ENCODE measurements at places on chromosomes 3 and 15.

- no peak for DNase-seq
Measured at GRCh38 chr3:38455639-38456430, 2.1 kb downstream of the ACVR2B start.

DNA sequence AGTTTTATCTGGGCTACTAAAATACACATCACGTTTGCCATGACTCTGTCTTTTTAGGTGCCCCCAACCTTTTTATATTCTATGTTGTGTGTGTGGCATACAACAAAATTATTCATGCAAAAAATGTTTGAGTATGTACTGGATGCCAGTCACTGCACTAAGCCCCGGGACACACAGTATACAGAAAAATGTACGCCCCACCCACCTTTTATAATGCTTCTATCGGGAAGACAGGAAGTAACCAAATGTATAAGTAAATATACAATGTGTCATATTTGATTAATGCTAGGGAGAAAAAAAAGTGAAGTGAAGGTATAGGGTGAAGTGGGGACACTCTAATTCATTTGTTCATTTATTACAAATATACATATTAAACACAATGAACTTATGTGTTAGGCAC lies 503.4 kb upstream of the MDFIC2 start:
- DNase-seq: no peak

- no peak for DNase-seq
Measured at GRCh38 chr3:126321490-126321889, 35.7 kb downstream of the KLF15 start.

- DNase-seq: no peak
Measured at GRCh38 chr3:65964838-65965237, 73.9 kb downstream of the MAGI1 start.

GRCh38 chr3:25573386-25574171 lies 91.1 kb downstream of the TOP2B start:
- no peak for DNase-seq

DNA sequence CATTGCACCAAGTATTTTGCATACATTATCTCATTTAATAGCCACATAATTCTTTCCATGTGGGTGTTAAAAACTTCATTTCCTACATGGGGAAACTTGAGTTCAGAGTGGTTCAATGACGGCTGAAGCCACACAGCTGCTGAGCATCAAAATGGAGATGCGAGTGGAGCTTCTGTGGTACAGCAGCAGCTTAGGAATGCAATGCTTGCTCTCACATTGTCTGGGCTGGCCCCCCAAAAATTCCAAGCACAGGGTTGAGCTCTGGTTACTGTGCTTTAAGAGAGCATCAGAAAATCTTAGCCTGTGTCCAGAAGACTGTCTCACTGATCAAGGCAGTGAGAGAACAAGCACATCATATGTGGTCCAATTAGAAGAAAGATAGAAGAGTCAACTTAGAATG lies 57.4 kb upstream of the GADL1 start:
- DNase-seq: no peak

DNA sequence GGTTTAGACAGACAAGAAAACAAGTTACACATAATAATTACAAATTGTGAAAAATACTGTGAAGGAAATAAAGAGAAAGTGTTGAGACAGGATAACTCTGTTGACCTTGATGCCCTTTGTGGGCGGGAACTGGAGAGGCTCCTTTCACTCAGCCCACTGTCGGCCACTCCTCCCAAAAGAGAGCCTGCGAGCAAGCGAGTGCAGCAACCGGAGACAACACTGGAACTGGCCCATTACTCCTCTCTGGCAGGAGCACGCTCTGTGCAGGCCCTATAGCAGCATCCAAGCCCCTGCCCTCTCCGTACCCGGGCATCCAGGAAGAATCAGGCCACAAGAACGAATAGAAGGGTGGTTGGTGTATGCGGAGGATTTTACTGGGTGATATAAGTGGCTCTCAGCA lies 16.2 kb upstream of the DUT start:
- DNase-seq: no peak

- no peak for DNase-seq
Measured at GRCh38 chr3:81531263-81531662, 230.2 kb downstream of the GBE1 start.

GRCh38 chr3:8095724-8096123 lies 405.9 kb upstream of the LMCD1 start:
- DNase-seq: no peak

DNA sequence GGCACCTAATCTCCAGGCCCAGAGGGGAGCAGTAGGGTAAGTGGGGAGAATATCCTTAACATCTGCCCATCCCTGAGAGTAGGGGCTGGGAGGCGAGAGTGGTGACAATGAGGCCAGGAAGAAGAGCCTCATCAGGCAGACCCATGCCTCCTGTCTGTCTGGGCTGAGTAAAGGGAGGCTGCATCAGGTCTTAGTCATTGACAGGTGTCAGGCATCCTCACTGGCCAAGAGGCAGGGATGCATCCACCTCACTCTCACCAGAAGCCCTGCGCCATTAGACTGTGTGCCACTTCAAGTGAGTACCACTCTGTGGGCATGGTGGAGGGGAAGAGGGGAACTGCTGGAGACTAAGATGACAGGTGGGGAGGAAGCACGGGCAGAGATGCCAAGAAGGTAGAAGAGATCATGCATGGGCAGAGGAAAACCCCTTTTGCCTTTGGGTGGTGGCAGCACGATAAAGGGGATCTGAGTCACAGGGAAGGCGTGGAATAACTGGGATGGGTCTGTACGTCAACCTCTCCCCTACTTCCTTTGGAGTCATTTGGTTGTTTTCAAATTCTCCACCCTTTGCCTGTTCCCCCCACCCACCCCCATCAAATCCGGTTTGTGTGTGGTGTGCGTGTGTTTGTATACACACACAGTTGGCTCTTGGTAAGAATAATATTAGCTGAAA lies 14.1 kb downstream of the ANAPC13 start:
- no peak for DNase-seq

DNA sequence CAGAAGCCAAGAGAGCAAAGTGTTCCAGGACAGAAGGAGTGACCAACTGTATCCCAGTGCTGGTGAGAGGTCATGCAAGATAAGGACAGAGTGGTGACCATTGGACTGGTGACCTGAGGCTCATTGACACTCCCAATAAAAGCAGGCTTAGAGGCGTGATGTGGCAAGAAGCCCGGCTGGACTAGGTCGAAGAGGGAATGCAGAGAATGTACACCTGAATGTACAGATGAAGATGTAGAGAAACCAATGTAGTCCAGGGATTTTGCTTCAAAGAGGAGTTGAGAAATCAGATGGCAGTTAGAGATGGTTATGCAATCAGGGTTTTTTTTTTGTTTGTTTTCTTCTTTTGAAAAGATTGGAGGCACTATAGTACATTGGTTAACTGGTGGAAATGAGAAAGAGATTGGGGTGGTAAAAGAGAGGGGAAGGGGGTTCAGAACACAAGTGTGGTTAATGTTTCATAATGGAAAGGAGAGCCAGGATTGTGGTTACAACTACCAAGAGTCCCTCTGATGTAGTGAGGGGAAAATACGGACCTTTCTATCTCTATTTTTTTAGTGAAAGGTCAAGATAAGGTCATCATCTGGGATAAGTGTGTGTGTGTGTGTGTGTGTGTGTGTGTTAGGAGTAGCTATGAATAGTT lies 23.3 kb downstream of the ST3GAL6 start:
- DNase-seq: no peak

DNA sequence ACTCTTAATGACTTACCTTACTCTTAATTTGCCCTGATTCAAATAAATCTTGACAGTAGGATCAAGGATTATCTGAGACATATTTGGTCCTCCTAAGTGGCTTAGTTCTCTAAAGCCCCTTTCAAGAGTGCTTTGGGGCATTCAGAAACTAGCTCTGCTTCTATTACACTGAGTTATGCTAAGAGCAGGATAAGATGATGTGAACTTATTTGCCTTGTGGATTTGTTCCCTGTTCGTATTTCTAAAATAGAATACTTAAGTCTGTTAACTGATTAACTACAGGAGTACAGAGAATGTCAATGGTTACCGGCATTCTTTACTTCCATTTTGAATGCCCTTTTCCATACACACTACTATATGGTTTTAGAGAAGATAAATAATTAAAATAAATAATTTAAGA lies 14.8 kb upstream of the FRMD4B start:
- DNase-seq: no peak

GRCh38 chr3:38763569-38763968 lies 52.4 kb downstream of the SCN10A start:
- DNase-seq: no peak

DNA sequence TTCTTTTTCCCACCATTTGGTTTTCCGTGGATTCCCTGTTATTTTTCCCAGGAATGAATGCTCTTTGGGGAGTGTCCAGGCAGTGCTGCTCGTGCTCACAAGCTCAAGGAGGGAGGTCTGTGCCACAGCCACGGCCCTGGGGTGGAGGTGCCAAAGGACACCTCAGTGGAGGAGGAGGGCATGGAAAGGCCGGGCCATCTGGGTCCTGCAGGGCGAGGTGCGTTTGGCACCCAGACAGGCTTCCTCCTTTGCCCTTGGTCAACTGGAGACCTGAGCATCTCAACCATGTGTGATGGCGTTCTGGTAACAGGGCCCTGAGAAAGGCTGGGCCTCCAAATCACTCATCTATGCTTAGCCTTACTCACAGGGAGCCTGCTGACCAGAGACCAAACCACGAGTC lies 25.4 kb downstream of the KY start:
- no peak for DNase-seq

GRCh38 chr3:151117047-151117446 lies 31.6 kb downstream of the MED12L start:
- DNase-seq: no peak

- DNase-seq: no peak
Measured at GRCh38 chr3:132382267-132382666, 35.0 kb upstream of the DNAJC13 start.

DNA sequence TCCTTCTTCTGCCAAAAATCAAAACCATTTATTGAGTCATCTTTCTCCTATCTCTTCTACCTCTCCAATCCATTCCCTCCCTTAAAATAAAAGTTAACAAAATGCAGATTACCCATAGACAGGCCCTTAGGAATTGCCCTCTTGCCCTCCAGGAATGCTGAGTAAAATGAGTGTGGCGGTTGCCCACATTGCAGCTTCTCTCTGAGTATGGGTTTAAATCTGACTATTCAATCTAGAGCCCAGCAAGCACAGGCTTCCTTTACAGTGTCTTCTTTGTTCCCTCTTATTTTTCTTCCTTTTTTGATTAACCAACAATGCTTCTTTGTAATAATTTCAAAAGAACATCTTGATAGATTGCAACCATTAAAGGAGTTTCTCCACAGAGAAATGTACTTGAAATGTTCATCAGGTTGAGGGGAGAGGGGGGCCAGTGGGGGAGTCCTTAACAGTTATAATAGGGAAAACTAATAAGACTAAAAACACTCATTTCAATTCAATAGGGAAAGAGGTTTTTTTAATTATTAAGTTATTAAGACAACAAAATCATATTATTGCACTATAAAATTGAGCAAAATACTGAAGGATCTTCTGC lies 135.3 kb upstream of the LMCD1 start:
- DNase-seq: peak; percentile 21

DNA sequence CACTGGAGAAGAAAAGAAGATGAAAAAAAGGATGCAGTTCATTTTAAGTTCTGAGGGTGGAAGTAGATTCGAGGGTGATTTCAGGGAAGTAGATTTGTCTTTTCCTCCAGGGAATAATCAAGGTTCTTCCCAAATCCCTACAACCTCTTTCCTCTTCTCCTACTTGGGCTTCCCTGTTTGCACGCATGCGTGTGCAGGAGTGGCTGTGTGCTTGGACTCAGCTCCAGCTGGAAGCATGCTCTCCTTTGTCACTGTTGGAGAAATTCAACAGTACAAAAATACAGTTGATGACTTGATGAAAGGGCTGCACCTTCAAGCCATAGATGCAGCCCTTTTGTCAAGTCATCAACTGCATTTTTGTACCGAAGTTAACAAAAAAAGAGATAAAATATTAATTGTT lies 3.8 kb downstream of the OR5K2 start:
- peak; percentile 73 for DNase-seq

DNA sequence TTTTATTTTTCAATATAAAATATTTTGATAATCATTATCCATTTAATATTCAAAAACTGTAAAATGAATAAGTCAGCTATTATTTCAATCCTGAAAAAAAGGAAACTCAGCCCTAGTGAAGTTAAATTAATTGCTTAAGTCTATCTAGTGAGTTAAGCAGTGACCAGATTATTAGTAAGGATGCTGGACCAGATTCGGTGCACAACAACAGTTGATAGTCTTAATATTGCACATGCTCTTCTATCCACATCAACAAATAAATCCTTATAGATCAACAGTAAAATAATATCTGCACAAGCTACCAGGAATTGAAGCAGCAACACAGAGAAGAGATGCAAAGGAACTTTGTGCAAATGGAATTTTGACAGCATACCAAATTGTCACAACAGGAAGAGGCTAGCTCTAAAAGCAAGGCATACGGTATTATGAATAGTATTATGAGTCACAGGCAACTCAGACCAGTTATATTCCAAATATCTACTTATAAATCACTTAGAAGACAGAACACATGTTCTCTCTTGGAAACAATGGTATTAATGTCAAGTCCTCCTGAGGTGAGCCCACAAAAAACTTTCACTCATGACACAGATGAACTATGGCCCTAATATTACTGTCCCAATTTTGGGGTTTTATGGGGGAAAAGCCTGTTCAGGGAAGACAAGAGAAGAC lies 24.9 kb downstream of the VPS13C start:
- no peak for DNase-seq

DNA sequence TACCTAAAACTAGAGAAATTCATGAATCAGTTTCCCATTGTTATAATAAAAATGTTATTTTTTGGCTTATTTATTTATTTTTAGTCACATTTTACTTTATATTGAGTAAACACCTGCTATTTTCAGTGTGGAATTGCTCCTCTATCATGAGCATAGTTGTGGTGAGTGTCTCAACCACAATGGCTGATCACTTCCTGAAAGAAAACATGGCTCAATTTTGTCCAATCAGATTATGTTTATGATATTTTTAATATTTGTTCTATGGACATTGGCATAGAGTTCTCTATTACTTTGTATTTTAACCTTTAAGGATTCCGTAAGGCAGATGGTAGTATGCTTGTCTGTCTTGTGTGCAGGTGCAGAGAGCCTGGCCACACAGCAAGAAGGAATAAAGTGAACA lies 16.2 kb upstream of the GRM7 start:
- no peak for DNase-seq

DNA sequence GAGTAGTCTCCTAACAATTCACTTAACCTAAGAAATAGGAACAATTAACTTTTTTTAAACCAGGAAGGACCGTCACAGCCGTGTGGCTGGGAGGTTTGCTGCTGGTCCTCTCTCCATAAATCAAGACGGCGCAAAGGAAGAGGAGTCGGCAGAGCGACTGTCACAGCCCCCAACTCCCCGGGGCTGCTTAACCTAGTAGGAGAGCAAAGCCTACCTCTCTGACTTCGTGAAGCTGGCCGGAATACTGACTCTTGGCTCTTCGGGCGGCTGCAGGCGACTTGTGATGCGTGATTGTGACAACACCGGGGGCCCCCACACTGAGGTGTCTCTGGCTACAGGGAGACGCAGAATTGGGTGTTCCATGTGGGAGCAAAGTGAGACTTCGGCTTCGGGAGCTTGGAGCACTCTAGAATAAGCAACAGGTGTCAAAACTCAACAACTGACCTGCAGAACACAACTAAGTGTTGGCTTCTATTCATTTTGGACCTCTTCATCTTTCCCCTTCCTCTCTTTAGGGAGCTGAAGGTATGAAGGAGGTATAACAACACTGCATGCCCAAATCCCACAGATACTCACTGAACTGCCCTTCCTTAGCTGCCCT lies 151.1 kb downstream of the OSBPL10 start:
- DNase-seq: no peak

GRCh38 chr3:57952208-57952631 lies 56.0 kb upstream of the FLNB start:
- peak; percentile 78 for DNase-seq

All from globus pallidus (tissue), 1 donor.